ENCODE measurements at places on chromosomes 4 and X.
A peak's percentile ranks its signal among the peaks of the same experiment; 100 is the strongest.

DNA sequence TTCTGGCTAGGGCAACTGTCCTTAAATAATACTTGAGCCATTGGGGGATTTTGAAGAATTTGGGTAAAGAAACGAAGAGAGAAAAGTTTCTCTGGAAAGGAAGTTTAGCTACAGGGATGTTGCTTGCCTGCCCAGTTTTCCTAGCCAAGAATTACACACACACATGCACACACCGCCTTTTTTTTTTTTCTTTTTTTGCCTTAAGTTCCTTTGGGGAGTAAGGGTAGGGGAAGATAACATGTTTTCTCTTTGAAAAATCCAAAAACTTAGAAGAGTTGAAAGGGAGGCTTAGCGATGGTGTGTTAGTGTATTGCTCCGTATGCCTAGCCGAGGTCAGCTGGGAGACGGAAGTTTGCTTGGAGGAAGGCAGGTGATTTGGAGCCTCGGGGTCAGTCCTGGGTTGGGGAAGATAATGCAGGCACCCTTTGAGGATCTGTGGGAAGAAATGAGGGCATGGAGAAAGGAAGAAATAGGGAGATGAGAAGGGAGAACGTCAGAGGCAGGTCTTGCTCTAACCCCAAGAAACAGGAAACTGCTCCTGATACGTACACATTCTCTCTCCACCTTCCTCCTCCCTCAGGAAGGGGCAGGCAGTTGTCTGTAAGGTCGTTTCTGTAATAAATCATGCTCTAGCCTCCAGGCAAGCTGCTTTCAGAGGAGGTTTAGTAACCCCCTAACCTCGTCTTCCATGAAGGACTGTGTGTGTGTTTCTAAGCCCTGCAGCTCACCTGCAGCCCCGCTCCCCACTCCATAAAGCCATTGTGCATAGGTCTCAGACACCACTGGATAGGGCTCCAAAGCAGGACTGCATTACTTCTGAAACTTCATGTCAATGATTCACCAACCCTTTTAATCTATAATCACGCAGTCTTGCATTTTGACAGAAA is 10.5 kb downstream of the KLF3 start:
- no peak for DNase-seq

DNA sequence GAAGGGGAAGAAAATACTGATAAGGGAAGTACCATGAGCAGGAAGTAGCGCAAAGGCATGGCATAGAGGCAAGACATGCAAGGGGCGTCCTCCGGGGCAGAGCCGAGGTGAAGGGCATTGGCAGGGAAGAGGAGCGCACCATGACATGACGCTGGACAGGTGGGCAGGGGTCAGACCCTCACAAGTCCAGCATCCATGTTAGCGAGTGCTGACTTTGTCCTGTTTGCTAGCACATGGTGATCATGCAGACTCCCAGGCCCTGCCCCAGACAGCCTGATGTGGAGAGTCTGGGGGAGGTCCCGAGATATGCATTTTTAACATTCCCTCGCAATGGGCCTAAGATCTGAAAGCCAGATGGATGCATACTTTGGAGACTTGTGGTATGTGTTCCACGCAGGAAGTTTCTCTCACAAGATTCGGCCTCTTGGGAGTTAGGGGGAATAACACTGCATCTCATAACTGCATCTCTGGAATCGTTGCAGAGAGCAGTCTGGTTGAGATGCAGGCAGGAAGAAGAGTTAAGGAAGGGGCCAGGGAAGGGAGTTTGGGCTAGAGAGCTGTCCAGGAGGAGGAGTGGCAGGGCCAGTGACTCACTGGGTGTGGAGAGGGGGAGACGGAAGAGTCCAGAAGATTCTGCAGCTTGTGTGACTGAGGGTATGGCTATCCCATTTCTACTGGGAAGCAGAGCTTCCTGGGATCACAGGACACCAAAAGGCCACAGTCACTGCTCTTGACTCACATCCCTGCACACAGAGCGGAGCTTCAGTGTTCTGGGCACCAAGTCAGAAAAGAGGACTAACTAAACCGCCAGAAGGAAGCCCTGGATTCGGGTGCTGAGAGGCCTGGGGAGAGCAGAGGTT is 59.7 kb downstream of the FAM184B start:
- DNase-seq: peak; percentile 40

DNA sequence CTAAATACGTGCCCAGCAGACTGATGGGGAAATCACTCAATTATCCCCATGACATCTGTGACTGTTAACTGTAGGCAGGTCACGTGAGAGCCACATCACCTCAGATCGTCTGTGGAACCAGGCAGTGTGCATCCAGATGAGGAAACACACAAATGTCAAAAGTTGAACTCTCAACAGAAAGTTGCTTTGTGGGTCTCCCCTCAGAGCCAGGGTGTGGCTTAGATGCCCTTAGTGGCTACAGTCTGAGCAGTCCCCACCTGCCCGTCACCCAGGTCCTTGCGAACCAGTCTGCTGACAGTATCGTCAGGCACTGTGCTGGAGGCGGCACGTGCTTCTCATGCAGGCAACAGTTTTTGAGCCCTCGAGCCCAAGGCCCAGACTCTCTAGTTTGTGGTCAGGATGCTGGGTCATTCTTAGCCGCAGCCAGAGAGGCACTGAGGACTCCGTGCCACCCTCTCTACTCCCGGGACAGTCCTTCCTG is 10.8 kb downstream of the TMEM187 start:
- DNase-seq: no peak

GRCh38 chr4:141680060-141680459 is 43.7 kb downstream of the IL15 start:
- DNase-seq: no peak

GRCh38 chrX:130051176-130051845 is 59.0 kb downstream of the ELF4 start:
- DNase-seq: no peak

DNA sequence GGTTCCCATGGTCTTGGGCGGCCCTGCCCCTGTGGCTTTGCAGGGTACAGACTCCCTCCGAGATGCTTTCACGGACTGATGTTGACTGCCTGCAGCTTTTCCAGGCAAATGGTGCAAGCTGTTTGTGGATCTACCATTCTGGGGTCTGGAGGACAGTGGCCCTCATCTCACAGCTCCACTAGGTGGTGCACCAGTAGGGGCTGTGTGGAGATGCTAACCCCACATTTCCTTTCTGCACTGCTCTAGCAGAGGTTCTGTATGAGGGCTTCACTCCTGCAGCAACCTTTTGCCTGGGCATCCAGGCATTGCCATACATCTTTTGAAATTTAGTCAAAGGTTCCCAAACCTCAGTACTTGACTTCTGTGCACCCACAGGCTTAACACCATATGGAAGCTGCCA is 176.1 kb downstream of the DCAF12L1 start:
- no peak for DNase-seq

DNA sequence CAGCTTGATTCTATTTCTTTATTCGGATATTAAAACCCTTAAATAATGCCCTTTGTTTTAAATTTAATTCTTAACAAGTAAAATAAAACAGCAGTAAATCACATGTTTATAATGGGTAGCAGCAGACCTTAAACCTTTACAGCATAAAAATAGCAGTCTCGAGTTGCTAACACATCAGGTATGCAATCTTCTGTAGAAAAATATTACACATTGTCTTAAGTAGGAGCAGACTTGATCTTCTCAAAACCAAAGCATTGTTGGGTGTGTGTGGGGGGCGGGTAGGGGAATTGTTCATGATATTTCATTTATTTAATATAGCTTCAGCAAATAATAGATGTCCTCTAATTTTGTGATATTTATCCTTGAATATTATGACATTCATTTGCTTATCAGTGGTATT is 331.4 kb downstream of the PCDH7 start:
- DNase-seq: peak; percentile 58
